ENCODE measurements at places on chromosomes 1 and 21.
A peak's percentile ranks its signal among the peaks of the same experiment; 100 is the strongest.

GRCh38 chr1:201220388-201220715, 29.7 kb downstream of the IGFN1 start:
- DNase-seq = no peak

GRCh38 chr1:183277821-183278738, 92.0 kb downstream of the LAMC2 start:
- DNase-seq = no peak

- no peak for DNase-seq
These were observed 36.7 kb downstream of the FH start for GRCh38 chr1:241482761-241483250.

DNA sequence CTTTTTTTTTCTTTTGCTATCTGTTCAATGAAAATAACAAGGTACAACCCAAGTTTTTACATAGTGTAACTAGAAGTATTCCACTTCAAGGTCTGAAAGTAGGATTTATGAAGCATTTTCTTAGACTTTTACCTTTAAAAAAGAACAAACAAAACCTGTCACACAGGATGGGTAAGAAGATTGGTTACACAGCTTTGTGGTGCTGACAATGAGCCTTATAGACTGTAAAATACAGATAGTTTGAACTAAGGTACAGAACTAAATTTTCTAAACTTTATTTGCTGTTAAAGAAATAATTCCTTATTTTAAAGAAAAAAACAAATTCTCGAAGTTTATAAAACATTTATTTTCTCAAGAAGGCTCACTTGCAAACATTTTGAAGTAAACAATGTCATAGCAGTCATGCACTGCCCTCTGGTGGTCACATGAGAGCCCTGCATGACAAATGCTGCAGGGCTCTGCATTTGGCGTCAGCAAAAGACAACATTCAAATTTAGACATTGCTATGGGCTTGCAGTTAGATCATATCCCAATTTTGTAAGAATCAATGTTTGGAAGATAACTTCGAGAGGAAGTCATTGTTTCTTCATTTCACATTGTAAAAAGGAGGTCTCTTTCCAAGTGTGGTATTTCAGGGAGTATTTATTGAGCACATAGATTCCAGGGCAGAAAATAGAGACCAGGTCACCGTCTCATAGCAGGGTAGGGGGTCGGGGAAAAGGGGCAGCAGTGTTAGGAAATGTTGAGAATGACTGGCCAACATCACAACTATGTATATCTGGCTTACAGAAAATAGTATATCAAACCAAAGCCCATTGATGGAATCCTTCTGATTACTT, 115.3 kb upstream of the FMN2 start:
- peak; percentile 59 for DNase-seq

GRCh38 chr1:82048596-82048995, 247.9 kb downstream of the ADGRL2 start:
- DNase-seq = peak; percentile 6

GRCh38 chr1:1020415-1021009, 592 bp downstream of the AGRN start:
- no peak for DNase-seq

DNA sequence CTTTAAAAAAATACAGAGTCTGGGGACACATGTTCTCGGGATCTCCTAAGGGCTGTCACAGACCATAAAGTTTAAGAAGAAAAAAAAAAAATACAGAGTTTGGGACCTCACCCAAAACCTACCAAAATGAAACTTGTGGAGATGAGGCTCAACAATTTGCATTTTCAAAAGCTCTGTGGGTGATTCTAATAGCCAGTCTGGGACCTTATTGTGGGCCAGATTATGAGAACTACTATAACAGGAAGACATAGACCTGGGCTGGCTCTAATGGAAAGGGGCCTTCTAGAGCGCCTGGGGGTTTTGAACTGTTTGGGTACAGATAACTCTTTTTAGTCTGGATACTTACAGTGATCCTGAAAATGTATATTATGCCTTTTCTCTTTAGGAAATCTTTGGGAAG, 69.1 kb downstream of the LAMC1 start:
- DNase-seq = no peak

- DNase-seq = no peak
These were observed 7.9 kb downstream of the RPL11 start for GRCh38 chr1:23699280-23700179.

DNA sequence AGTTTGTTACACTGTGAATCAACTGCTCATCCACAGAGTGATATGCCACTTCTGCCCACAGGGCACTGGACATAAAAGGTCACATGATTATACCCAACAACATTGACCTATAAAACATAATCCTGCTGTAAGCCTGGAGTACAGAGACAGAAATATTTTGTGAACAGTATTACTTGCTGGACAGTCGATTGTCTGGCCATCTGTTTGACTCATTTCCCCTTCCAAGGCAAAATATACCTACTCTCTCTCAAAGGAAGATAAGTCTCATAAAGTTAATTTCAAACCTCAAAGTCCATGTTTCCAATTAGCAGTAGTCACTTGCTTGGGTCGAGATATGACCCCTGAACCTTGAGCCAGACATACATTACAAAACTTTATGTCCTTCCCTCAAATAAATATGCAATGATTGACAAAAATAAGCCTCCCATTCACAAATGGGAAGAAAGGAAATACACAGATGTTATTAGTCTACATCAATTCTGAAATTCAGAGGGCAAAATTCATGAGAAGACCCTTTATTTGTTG, 39.3 kb upstream of the RGS18 start:
- no peak for DNase-seq

- no peak for DNase-seq
These were observed 13.5 kb downstream of the PSRC1 start for GRCh38 chr1:109269212-109269980.

GRCh38 chr1:101003012-101003650, 22.5 kb downstream of the DPH5 start:
- DNase-seq = no peak
